ENCODE measurements at places on chromosomes 2 and 18.

DNA sequence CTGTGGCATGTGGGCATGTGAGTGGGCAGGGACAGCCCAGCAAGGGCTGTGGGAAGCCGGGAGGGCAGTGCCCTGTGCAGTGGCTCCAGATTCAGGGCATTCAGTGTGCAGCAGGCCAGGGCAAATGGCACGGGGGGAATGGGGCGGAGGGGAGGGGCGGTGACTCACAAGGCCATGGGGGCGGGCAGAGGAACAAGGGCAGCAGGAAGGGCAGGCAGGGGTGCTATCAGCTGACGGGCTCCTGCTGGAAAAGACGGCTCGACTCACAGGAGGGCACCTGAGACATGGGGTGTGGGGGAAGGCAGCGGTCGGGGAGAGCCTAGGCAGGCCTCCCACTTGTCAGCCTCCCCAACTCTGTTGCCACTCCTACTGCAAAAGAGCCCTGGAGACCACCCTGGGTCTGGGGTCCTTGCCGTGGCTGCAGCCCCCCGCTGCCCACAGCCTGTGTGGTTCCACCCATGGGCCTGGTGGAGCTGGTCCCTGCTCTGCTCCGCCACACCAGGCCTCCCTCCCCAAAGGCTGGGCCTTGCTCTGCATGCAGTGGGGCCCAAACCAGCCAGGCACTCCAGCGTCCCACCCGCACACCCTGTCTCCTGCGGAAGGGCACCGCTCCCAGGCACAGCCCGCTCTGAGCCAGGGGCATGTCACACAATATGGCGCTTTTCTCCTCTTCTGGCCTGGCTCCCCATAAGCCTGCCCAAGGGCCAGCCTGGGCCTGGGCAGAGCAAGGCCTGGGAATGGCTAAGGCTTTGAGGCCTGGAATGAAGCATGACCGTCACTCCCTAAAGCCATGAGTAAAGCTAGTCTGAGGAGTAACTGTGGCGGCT is 25.9 kb downstream of the HS6ST1 start:
- no peak for DNase-seq

- DNase-seq, result no peak
These were observed 75.9 kb downstream of the ADCYAP1 start for GRCh38 chr18:980586-980985.

DNA sequence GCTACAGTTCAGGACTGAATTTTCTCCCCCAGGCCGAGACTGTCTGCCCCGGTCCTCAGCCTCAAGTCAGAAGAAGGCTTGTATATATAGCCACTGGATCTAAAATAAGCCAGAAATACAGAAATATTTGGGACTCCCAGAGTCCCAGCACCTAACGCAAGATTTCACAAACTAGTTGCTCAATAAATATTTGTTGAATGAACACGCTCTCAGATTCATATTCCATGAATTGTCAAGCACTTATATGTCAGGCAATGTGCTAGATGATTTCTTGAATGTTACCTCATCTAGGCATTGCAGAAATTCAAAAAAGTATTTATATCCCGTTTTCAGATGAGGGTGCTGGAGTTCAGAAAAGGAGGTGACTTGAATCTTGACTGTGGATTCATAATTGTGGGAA is 163.7 kb upstream of the KLHL29 start:
- no peak for DNase-seq

DNA sequence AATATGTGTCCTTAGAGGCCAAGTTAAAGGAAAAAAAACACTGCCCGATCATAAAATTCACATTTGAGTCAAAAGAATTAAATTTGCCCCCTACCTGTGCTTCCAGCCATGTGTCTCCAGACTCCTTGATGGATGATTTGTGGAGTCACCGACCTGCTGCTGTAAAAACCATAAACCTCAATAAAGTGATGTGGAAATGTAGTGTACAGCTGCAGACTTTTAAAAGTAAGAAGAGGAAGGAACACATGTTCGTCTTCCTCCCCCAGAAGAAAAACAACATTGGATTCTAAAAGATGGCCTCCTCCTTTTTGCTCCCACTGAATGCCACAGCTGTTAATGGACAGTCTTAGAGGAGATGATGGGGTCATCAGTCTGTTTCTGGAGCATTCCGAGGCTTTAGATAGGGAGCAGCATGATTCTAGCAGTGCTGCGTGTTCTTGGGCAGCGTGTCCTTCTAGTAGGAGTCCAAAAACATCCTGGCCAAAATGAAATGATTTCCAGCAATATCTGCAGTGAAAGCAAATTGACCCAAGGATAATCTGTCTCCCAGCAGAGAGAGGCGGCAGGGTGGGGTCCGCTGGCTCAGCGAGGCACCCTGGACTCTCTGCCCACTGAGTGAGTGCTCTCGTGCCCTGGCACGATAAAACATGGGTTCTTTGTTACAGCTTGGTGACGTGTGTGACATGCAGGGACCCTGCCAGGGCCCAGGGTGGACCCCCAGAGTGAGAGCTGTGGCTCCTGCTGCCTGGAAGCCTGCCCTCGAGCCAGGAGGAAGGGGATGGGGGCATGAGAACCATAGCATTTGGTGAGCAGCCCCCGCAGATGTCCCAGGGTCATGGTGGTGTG is 196.1 kb downstream of the FAM210A start:
- no peak for DNase-seq

DNA sequence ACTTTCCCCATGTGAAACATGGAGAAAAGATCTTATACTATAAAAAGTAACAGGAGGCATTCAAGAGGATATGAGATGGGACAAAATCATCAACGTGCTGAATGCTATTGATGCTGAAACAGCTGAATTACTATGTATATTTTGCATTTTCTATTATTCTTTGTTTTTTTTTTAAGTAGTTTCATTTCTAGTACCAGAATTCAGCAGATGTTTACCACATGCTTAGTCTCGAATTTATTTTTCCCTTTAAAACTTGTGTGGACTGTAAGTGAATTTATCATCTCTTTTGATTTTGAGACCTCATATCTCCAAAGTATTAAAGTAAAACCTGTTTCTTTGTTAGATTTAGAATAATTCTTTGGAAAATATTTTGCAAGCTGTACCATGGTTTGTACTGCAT is 205.8 kb downstream of the PTPRM start:
- DNase-seq, result no peak

DNA sequence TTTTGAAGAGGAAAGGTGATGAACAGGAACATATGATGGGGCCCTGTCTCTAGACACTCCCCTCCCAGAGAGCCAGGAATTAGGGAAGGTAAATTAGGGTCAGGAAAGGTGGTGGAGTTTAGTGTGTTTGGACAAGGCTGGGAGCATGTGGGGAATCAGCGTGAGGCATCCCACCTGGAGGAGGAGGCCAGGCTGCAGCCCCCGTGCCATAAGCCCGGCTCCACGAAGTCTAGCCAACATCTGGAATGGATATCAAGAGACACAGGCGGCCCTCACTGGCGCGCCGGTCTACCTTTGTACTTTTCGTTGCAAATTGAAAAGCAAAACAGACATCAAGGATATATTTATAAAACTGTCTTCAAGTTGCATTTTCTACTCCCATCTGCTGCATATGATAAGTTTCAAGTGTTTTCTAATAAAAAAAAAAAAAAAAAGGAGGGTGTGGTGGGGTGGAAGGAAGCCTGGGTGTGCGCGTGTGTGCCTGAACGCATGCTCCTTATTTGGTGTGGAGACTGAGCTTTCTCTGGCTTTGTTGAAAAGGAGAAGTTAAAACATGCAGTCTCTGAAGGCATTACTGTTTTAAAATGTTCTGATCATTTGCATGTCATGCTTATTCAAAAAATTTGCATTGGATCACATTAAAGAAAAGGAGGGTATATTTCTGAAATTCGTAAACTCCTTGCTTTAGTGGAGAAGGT is 546.7 kb upstream of the ID2 start:
- no peak for DNase-seq

DNA sequence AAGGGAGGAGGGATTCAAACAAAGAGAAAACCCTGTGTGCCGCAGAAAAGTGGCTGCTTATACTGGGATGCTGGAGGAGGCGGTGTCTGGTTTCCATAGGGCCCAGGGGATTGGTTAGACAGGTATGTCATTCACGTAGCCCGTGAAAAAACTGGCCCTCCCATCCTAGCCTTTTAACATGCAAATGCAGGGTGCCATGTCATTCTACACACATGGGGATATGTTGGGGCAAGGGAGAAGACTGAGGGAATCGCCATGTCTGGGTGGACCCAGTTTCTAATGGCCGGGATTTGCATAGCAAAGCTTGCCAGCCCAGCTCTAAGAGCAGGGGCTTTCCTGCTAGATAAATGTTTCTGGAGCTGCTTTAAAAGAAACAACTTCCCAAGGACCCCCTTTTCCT is 8.2 kb upstream of the RNU2-63P start:
- no peak for DNase-seq

- no peak for DNase-seq
These were observed 49.2 kb upstream of the NEMP2 start for GRCh38 chr2:190583507-190584337.

GRCh38 chr2:181394741-181395437 is 62.3 kb upstream of the ITGA4 start:
- DNase-seq, result no peak

- DNase-seq, result no peak
These were observed 15.1 kb downstream of the ALLC start for GRCh38 chr2:3672861-3673678.

DNA sequence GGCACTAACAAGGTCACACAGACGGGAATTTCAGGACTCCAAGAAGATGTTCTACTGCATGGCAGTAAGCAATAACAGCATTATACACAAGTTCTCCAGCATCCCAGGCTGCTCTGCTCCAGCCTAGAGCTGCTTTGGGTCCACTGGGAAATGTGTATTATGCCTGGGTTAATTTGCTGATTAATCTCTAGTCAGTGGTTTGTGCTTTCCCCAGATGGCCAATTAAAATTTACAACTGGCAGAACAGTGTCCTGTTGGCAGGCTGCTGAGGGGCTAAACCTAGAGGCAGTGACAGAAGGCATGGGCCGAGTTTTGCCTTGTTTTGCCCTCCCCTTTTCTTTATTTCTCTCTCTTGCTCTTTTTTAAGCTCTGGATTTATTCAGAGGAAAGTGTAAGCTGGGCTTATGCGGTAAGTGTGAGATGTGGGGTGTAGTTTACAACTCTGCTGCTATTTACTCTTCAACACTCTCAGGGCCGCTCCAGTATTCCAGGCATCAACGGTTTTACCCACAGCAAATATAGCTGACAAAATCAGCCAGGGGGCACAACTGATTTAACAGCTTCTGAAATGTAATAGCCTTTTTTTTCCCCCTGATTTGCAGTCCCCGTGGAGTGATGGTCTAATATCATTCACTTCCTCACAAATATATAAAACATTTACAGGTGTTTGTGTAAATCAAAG is 348.0 kb downstream of the GPD2 start:
- no peak for DNase-seq

GRCh38 chr2:191030521-191031154 is 16.7 kb upstream of the STAT1 start:
- no peak for DNase-seq

DNA sequence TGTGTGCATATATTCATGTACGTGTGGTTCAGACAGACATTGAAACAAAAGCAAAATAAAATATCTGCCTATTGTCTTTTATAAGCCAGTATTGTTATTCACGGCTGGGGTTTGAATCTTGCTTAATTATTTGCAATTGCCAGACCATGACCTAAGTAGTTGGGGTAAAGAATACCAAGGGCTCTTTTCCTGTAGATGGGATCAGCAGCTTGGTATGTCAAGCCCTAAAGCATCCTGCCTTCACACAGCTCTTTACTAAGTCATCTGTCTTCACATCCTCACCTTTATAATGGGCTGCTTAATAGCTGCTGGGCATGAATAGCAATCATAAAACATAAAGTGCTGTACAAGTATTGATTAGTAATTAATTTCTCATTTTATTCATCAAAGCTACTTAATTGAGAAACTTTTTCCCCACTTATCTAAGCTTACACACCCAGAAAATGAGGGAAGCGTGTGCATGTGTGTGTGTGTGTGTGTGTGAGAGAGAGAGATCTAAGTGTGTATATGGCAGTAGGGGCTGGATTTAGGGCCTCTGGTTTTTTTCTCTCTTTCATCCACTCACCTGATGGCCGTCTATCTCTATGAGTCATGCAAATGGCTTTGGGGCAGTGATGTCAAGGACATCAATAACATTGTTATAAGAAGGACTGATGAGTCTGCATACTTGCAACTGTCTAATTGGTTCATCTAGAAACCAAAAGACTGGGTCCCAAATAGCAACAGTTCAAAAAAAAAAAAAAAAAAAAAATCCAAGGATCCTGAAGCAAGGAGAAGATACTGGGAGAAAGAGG is 244.1 kb upstream of the TNP1 start:
- no peak for DNase-seq

DNA sequence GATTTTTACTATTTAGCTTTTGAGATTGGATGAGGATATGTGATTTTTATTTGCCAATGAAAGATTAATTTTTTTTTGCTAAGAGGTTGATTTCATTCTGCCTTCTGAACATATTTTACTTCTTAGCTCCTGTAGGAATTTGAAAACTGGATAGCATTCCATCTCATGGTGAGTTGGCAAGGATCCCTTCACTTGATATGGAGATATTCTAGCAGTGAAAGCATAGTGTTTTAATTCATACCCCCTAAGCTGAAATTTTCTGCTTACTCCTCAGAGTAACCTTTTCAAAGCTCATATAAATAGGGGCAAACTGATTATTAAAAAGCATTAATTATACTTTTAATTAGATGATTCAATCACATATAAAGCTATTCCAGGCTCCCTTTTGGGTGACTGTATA is 61.0 kb upstream of the KCNJ3 start:
- DNase-seq, result no peak

GRCh38 chr2:3771576-3771975 is 68.2 kb downstream of the DCDC2C start:
- DNase-seq, result no peak

GRCh38 chr2:64793701-64794100 is 140.0 kb upstream of the SERTAD2 start:
- DNase-seq, result no peak

DNA sequence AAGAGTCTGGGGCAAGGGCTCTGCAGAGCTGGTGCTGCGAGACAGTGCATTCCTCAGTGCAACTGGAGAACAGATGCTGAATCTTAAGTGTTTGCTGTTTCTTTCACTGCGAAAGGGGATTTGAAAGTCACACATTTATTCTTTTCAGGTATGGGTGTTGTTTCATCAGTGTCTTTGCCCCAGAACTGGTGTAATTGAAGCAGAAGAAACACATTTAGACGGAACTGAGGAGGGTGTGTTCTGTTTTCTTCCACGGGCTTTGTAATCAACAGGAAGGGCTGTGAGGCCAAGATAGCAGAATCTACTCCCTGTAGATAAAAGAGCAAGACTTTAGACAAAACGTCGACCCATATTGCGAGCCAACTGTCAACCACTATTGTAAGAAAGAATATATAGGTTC is 151.9 kb downstream of the EPHA4 start:
- no peak for DNase-seq

Measured in C1 segment of cervical spinal cord (tissue), 14 donors.